ENCODE measurements at places on chromosomes 2 and 18.

GRCh38 chr2:235146206-235146605, 194.4 kb downstream of the SH3BP4 start:
- no peak for DNase-seq

DNA sequence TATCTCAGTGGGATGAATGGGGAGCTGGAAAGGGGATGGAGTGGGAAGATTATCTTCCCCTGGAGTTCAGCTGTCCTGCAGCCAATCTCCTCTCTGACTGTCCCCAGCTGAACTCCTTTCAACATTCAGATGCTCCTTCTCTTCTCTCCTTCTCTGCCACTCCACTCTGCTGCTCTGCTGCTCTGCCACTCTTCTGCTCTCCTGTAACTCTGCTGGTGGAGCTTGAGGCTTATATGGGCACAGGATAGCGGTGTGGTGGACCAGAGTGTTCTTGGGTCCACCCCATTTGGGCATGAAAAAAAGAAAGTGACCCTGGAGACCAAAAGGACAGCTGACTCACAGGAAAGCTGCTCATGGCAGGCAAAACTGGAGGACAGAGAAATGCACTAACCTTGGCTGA, 26.6 kb downstream of the FAHD2B start:
- no peak for DNase-seq

GRCh38 chr2:233165895-233166661, 85.4 kb upstream of the ATG16L1 start:
- no peak for DNase-seq

- no peak for DNase-seq
These were observed 71.5 kb downstream of the CDC42EP3 start for GRCh38 chr2:37599688-37600525.

DNA sequence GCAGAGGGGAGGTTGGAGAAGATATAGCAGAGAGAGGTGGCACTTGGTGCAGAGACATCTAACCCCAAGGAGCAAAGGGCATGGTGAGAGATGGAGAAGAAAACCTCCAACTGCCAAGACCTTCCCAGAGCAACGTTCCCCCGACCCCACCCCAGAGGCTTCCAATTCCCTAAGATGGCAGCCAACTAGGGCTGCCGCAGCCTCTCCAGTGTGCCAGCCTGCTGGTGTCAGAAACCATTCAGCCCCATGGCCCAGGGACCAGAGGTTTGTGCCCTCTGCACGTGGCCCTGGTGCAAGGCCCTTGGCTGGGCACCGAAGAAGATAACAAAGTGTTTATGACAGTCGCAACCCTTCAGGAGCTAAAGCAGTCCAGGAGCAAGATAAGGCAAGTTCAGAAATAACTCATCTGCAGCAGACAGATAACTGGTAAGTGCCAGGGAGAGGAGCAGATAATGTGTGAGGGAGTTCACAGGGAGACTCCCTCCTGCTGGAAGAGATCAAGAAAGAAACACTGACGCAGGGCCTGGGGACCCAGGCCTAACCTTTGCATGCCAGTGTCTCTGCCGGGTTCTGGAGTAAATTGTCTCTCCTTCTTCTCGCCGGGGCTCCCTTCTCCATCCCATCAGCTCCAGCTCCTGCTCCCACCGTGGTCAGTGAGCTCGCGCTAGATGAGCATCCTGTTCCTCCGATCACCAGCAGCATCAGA, 66.1 kb upstream of the ID2 start:
- no peak for DNase-seq

Data from renal pelvis (tissue), 12 donors.